SJCRH30 (cell line): ENCODE measurements at places on chromosomes 2 and 18. TPM values are rescaled to one million over a fixed set of nuclear protein-coding genes. Genes with fewer than 3 reads are reported as not detected.

Gene SLC66A3
- 5.0 and 6.1 TPM in 2 replicates for total RNA-seq

Gene MOGAT1
- not detected in 2 replicates for total RNA-seq

Gene PHLPP1
- 8.0 and 10.9 TPM in 2 replicates for total RNA-seq

Gene NXPH2
- not detected in 2 replicates for total RNA-seq

Gene ALLC
- not detected in 2 replicates for total RNA-seq

DNA sequence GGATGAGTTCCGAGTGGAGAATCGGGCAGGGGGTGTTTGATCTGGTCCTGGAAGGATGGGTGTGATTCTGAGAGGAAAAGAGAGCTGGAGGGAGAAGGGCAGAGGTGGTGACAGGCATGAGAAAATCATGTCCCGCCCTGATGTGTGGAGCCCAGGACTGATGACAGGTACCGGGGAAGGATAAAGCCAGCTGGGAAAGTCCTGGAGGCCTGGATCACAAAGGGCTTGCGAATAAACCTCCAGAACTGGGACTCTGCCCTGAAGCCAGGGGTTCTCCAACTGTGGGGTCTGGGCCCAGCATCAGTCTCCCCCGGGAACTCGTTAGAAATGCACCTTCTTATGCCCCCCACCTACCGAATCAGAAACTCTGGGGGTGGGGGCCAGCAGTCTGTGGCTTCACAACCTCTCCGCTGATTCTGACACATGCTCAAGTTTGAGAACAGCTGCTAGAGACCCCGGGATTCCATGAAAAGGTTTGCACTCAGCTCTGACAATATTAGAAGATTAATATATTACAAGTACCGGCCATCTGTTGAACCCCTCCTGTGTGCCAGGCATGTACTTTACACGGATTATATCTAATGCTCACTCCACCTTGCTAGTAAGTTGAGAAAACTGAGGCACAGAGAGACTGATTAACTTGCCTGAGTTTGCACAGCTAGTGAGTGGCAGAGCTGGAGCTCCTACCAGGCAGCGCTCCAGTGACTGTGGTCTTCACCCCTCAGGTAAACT, 8.0 kb downstream of the TNFRSF11A start:
- no peak overlapping the region for H3K4me3 ChIP-seq
- H3K27me3 ChIP-seq = no peaks in the 10 kb centered on the region
- H3K36me3 ChIP-seq = no peaks in the 10 kb centered on the region
- DNase-seq = peak; percentile 11
- H3K4me1 ChIP-seq = no peaks in the 10 kb centered on the region
- H3K27ac ChIP-seq = no peak overlapping the region

GRCh38 chr18:70355620-70356385, 67.0 kb downstream of the SOCS6 start:
- H3K27ac ChIP-seq = no peak overlapping the region
- no peaks in the 10 kb centered on the region for H3K36me3 ChIP-seq
- peaks cover 4% of the 10 kb centered on the region; the same call in 1 of the 2 replicates for H3K4me1 ChIP-seq
- H3K27me3 ChIP-seq = no peaks in the 10 kb centered on the region

GRCh38 chr18:35810520-35810919, 162.0 kb upstream of the RMP24 start:
- H3K36me3 ChIP-seq = no peaks in the 10 kb centered on the region
- no peak overlapping the region for H3K4me3 ChIP-seq
- H3K4me1 ChIP-seq = no peaks in the 10 kb centered on the region
- no peaks in the 10 kb centered on the region for H3K27me3 ChIP-seq

GRCh38 chr18:79612291-79613108, 67.1 kb upstream of the CTDP1 start:
- H3K4me1 ChIP-seq = peaks cover 16% of the 10 kb centered on the region; the same call in 1 of the 2 replicates
- H3K27ac ChIP-seq = no peak overlapping the region
- H3K4me3 ChIP-seq = no peak overlapping the region
- peaks cover 6% of the 10 kb centered on the region for H3K27me3 ChIP-seq
- H3K36me3 ChIP-seq = no peaks in the 10 kb centered on the region
- no peak for DNase-seq

GRCh38 chr2:98601532-98602132, 6.7 kb downstream of the COA5 start:
- peak; percentile 35 for DNase-seq
- H3K27me3 ChIP-seq = no peaks in the 10 kb centered on the region
- H3K4me1 ChIP-seq = no peaks in the 10 kb centered on the region
- H3K36me3 ChIP-seq = peaks cover 33% of the 10 kb centered on the region
- no peak overlapping the region for H3K4me3 ChIP-seq
- H3K27ac ChIP-seq = no peak overlapping the region

GRCh38 chr18:61926532-61926931, 33.7 kb upstream of the RNF152 start:
- no peak overlapping the region for H3K4me3 ChIP-seq
- no peak for DNase-seq
- no peaks in the 10 kb centered on the region for H3K4me1 ChIP-seq
- no peak overlapping the region for H3K27ac ChIP-seq

DNA sequence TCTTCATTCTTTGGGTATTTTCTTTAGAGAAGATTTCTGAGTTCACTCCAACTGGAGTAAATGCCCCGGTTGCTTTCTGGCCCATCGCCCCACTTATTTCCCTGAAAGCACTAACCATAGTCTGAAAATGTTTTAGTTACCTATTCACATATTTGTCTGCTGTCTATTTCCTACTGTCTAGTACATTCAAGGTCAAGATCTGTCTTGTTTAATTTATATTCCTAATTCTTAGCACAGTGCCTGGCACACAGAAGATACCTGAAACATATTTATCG, 134.4 kb upstream of the KLHL14 start:
- H3K4me1 ChIP-seq = peaks cover 4% of the 10 kb centered on the region; the same call in 1 of the 2 replicates
- no peaks in the 10 kb centered on the region for H3K36me3 ChIP-seq
- H3K27me3 ChIP-seq = no peaks in the 10 kb centered on the region
- DNase-seq = no peak
- no peak overlapping the region for H3K4me3 ChIP-seq

DNA sequence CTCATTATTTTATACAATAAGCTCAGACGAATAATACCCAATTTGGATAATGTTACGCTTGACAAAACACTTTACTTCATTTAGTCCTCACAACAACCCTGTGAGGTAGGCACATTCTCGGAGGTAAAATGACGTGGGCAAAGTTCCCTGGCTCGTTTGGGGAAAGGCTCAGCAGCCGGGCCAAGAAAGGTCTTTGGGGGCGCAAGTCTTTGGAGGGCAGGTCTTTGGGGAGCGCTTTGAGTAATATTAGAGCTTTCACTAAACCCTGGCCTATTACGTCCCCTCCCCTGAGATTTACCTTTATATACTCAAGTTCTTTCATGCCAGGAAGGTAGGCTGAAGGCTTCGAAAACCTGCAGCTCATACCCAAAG, 427 bp downstream of the RBKS start:
- peak overlapping the region; percentile 85; the same call in 1 of the 2 replicates for H3K27ac ChIP-seq
- H3K27me3 ChIP-seq = no peaks in the 10 kb centered on the region
- H3K36me3 ChIP-seq = no peaks in the 10 kb centered on the region
- peak overlapping the region; percentile 75 for H3K4me3 ChIP-seq
- DNase-seq = no peak

GRCh38 chr2:212367431-212367830, 171.2 kb downstream of the ERBB4 start:
- H3K4me3 ChIP-seq = no peak overlapping the region
- no peaks in the 10 kb centered on the region for H3K36me3 ChIP-seq
- no peak for DNase-seq
- H3K4me1 ChIP-seq = no peaks in the 10 kb centered on the region
- H3K27ac ChIP-seq = no peak overlapping the region
- H3K27me3 ChIP-seq = no peaks in the 10 kb centered on the region

DNA sequence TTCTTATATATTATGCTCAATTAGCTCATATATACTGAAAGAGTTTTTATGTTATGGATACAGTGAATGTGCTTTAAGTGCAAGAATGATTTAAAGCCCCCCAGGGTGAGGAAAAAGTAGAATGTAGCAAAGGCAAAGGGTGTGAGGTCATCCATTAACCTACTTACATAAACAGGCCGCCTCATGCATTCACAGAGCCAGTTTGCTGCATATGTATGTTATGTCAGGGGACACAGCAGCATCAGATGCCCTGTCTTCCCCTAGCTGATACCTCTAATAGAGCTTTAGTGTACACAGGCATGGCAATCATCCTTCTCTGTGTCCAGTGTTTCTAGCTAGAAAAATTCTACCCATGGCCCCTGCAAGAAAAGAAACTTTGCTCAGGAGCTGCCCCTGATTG, 187.8 kb upstream of the FSHR start:
- no peak for DNase-seq
- H3K27ac ChIP-seq = no peak overlapping the region
- no peaks in the 10 kb centered on the region for H3K27me3 ChIP-seq
- no peaks in the 10 kb centered on the region for H3K4me1 ChIP-seq

GRCh38 chr2:58796239-58796910, 555.2 kb upstream of the FANCL start:
- no peak for DNase-seq
- H3K4me1 ChIP-seq = no peaks in the 10 kb centered on the region
- no peak overlapping the region for H3K27ac ChIP-seq
- no peaks in the 10 kb centered on the region for H3K36me3 ChIP-seq

DNA sequence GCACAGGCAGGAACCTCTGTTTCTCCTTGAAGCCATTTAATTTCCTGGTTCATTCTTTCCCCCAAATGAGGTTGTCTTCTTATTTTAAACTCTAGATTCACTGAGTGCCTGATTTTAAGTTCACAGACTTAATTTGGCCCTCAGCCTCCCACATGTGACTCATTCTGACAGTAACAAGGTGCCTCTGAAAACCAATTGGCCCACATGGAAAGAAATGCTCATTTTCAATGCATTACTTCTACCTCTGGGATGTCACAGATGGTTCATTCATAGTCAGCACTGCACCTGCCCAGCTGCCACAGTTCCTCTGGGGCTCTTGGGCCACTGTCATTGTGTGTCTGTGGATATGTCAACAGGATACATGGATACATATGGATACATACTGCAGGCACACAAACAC, 140.4 kb upstream of the CAPN13 start:
- no peaks in the 10 kb centered on the region for H3K4me1 ChIP-seq
- no peak overlapping the region for H3K27ac ChIP-seq
- H3K36me3 ChIP-seq = no peaks in the 10 kb centered on the region
- H3K4me3 ChIP-seq = no peak overlapping the region
